ENCODE measurements at places on chromosomes 13 and 19.

GRCh38 chr19:19445911-19446361, 40.5 kb downstream of the GATAD2A start:
- DNase-seq = no peak

- no peak for DNase-seq
Observed at GRCh38 chr13:23673867-23674605, 103.8 kb downstream of the TNFRSF19 start.

DNA sequence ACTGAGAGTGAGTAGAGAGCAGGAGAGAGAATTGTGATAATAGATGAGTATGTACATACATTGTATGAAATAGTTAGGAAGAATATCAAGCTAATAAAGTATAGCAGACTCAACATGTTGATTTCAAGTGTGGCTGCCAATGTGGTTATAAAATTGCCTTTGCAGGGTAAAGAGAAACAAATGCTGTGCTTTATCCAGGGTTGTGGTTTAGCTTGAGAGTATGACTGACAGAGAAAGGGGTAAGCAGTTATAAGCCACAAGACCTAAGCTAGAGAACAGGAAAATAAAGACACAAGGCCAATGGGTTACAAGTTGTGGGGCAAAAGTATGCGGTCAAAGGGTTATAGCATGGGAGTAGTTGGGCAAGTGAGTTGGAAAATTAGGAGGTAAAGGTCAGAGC, 1217.5 kb downstream of the DIAPH3 start:
- DNase-seq = no peak

GRCh38 chr13:38045278-38046048, 175.9 kb upstream of the TRPC4 start:
- peak; percentile 51 for DNase-seq

DNA sequence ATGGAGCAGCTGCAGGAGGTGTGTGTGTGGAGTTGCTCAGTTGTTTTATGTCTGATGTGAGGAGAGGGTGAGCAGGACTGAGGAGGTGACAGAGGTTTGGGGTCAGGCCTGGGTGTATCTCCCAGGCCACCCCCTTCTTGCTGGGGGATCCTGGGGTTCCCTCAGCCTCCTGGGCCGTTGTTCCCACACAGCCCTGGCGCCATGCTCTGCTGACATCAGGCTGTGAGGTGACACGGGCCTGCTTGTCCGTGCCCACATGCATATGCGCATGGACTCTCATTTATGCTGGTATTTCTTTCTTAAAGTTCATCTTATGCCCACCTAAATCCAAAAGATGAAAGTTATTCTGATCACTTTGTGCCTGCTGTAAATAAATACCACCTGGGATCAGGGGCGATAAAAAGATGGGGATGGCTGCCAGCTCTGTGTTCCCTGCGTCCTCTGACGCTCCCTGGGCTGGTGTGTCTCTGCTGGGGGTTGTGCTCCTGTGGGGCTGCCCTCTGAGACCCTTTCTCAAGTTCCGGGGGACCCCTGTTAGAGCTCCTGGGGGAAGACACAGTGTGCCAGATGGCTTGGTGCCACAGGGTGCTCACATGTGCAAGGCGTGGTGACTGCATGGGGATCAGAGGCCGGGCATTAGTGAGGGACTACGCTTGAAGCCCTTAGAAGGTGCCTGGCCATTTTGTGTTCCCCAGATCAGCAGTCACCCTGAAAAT, 12.6 kb downstream of the NAXD start:
- DNase-seq = no peak

DNA sequence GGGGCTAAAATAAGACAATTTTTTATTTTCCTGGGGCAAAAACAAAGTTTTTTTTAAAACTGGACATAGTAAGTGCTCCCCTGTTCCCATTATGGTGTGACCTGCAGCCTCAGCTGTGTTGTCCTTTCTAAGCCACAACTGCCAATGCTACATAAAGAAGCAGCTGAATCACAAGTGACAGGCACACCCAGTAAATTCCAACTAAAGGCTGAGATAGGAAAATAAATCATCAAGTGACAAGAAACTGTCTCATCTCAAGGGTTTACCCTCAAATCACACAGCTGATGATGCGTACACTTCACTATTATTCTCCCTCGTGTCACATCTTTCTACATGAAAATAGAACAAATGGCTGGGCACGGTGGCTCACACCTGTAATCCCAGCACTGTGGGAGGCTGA, 28.7 kb downstream of the STK24 start:
- DNase-seq = peak; percentile 14
